Colonic mucosa (tissue), 4 donors: ENCODE measurements at places on chromosomes 3 and 15.

GRCh38 chr3:180827171-180827570 lies 85.3 kb upstream of the FXR1 start:
- no peak overlapping the region for H3K4me3 ChIP-seq
- no peaks in the 10 kb centered on the region for H3K27me3 ChIP-seq
- DNase-seq = no peak
- no peak overlapping the region for H3K27ac ChIP-seq
- H3K36me3 ChIP-seq = no peaks in the 10 kb centered on the region

DNA sequence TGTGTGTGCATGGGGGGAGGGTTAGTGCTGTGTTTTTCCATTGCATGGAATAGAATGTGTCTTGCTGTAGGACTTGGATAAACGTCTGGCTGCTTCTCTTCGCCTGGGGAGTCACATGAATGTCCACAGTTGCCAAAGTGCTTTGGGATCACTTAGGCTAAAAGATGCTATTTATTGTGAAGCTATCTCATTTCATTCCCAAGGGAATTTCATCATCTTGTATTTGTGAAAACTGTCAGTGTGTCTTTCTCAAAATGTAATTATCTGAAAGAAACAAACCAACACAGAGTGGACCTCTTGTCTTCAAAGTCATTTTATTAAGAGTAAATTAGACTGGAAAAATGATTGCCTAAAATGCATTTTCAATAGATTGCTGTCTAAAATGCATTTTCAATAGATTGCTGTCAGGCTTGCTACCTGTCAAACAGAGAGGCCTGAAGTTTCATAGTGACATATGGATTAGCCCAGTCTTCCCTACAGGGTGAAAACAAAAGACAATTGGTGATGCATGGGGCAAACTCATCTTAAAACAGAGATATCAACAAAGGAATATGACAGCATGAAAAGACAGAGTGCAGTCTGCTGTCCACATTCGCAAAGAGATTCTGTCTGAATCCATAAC lies 117.1 kb upstream of the GOLIM4 start:
- DNase-seq = no peak
- H3K27me3 ChIP-seq = no peaks in the 10 kb centered on the region
- no peak overlapping the region for H3K4me3 ChIP-seq

- H3K27ac ChIP-seq = peak overlapping the region; percentile 70
- no peak overlapping the region for H3K4me3 ChIP-seq
- DNase-seq = peak; percentile 51
Measured at GRCh38 chr3:108403198-108403597, 106.8 kb downstream of the HHLA2 start.

DNA sequence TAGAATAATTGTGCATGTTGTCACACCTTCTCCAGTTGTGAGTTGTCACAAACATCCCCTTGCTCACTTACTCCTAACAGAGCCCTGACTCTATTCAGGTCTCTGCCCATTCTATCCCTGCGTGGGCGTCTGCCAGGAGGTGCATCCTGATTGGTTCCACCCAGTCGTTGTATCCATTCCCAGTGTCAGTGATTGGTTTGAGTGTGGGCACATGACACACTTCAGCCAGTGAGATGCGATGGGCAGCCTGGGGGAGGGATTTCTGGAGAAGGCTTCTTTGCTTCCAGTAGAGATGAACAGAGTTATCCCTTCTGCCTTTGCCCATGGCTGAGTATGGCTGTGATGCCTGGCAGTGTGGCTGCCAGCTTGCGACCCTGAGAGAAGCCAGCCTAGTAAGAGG lies 18.7 kb downstream of the PXYLP1 start:
- no peak overlapping the region for H3K4me3 ChIP-seq
- DNase-seq = no peak

- H3K36me3 ChIP-seq = no peaks in the 10 kb centered on the region
- H3K27me3 ChIP-seq = no peaks in the 10 kb centered on the region
- H3K4me1 ChIP-seq = no peaks in the 10 kb centered on the region
- no peak for DNase-seq
- no peak overlapping the region for H3K4me3 ChIP-seq
Measured at GRCh38 chr3:122984007-122984406, 43.6 kb downstream of the SEMA5B start.

GRCh38 chr3:150401285-150401684 lies 6.8 kb upstream of the TSC22D2 start:
- no peak for DNase-seq
- no peaks in the 10 kb centered on the region for H3K36me3 ChIP-seq
- H3K27me3 ChIP-seq = no peaks in the 10 kb centered on the region
- H3K4me3 ChIP-seq = no peak overlapping the region

GRCh38 chr3:152826476-152826875 lies 8.5 kb upstream of the P2RY1 start:
- H3K27ac ChIP-seq = no peak overlapping the region
- DNase-seq = no peak
- H3K4me3 ChIP-seq = no peak overlapping the region
- H3K4me1 ChIP-seq = no peaks in the 10 kb centered on the region

GRCh38 chr3:182257361-182257760 lies 535.9 kb upstream of the ATP11B start:
- no peaks in the 10 kb centered on the region for H3K4me1 ChIP-seq
- no peak overlapping the region for H3K4me3 ChIP-seq
- no peaks in the 10 kb centered on the region for H3K27me3 ChIP-seq
- H3K27ac ChIP-seq = no peak overlapping the region
- DNase-seq = no peak

DNA sequence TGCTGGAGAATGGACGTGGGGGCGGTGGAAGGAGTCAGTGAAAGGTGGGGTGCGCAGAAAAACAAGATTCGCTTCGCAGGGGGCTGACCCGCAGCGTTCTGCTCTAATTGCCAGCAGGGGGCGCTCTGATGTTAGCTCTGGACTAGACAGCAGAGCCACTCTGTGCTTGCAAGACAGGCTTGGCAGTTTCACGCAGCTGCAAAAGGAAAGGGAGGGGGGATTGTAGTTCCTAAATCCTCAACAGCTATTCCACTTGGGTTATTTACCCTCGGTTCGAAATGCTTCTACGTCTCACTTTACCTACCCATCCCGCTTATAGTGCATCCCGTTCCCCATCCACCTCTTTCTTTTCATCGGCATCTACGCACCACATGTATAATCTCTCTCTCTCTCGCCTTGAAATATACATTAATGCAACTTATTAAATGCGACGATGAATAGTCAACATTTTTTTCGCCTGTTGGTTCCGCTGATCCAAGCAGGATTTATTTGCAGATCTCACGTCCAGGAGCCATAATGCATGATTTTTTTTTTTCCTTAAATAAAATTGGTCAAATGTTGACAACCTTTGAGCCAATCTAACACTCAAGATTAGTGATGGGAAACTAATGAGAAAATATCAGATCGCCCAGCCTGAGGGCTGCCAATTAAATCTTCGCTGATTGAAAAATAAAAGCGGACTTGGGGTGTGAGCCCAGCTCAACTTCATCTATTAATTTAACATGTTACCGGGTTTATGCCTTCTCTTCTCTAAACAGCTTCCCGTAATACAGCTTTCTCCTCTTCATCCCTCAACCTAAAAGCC lies 216.4 kb downstream of the MEIS2 start:
- H3K36me3 ChIP-seq = no peaks in the 10 kb centered on the region
- no peaks in the 10 kb centered on the region for H3K4me1 ChIP-seq
- H3K27me3 ChIP-seq = peaks cover 77% of the 10 kb centered on the region
- no peak overlapping the region for H3K27ac ChIP-seq
- H3K4me3 ChIP-seq = no peak overlapping the region

- no peaks in the 10 kb centered on the region for H3K4me1 ChIP-seq
- no peaks in the 10 kb centered on the region for H3K27me3 ChIP-seq
- no peak for DNase-seq
Measured at GRCh38 chr15:76718863-76719262, 186.3 kb downstream of the SCAPER start.

DNA sequence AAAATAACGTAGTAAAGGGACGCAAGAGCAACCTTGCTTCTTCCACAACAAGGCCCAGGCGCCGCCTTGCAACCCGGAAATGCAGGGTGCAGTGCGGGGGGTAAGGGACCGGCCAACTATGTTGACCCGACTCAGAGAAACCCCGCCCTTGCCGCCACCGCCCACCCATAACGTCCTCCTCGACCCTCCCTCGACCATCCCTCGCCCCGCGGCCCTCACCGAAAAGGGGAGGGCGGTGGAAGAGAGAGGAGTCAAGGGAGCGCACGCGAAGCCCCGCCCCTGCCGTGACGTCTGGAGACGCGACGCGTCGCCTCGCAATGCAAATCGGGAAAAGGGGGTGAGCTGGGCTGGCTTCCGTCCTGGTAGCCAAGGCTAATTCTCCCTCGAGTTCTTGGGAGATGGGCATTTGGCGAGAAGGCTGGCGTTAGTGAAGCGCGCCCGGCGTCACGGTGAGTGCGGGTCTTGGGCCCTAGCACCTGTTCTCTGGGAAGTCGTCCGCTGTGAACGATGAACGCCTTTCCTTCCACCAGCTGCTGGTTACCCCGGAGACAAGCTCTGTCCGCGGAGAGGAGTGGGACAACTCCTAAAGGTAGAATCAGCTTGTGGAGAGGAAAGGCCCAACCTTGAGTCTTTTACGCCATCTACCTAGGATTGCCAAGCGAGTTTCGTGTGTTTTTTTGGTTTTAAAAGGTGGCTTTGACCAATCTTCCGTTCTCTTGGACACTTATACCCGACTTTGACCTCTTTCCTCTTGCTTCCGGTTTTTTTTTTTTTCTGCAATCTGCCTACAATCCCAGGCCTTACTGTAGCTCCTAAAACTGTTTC lies at the start of gene USP8:
TSS of gene USP8 (plus strand) at position 340 of the 825 bp plus-strand sequence. CDS start 14,669 bp downstream, outside the sequence.
- DNase-seq = peak; percentile 97
- peaks cover 2% of the 10 kb centered on the region for H3K4me1 ChIP-seq
- H3K27me3 ChIP-seq = no peaks in the 10 kb centered on the region
- peak within 1 kb of the TSS; percentile 88 for H3K27ac ChIP-seq
- peak within 1 kb of the TSS; percentile 75 for H3K4me3 ChIP-seq

DNA sequence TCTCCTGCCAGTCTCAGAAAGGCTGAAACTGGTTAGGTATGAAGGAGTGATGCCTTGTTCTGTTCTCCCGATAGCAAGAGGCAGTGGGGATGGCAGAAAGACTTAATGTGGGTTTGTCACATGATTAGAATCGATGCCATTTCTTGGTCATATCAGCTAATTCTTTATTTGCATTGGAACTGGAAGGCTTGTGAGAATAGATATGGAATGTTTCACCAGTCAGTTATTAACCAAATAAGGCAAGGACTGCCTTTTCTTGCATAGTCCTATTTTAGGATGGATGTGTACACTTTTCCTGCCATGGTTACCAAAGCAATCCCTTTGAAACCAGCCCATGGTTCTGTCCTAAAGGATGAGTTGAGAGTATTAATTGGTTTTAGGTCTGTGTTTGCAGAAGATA lies 33.7 kb downstream of the FILIP1L start:
- H3K4me1 ChIP-seq = peaks cover 6% of the 10 kb centered on the region
- no peaks in the 10 kb centered on the region for H3K27me3 ChIP-seq
- no peak overlapping the region for H3K27ac ChIP-seq
- no peak for DNase-seq
- H3K36me3 ChIP-seq = no peaks in the 10 kb centered on the region
